ENCODE measurements at places on chromosomes 11 and 22.
A peak's percentile ranks its signal among the peaks of the same experiment; 100 is the strongest.

GRCh38 chr11:47592970-47593369, 1.2 kb downstream of the C1QTNF4 start:
- no peak for DNase-seq

DNA sequence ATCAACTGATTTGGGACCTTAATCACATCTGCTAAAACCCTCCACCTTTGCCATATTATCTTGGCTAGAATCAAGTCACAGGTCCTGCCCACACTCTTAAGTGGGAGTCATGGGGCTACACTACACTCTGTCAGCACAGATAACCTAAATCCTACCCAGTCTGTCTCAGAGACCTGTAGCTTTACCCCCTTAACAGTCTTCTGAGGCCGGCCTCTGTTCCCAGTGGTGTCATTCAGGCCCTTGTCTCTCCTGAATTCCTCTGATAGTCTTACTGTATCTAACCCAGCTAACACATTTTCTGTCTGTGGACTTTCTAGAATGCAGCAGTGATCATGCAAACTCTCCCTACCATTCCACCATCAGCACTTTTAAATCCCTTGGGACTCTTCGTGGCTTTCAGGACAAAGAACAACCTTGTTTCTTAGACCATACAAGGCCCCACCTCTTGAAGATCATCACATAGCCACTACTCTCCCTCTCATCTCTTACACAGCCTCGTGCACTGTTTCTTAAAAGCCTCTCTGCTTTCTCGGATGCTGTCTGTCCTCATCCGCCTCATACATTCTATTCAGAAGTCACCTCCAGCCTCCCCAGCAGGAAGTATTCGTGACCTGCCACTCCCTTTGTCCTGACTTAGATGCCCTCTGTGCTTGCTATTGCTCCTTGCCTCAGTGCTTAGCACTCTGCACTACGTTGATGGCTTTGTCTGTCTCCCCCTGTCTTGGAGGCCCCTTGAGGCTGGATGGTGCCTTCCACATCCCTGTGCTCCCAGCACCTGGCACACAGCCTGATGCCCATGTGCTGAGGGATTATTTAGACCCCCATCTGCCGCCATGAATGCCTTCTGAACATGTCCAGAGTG, 57.9 kb downstream of the PANX1 start:
- DNase-seq: no peak

DNA sequence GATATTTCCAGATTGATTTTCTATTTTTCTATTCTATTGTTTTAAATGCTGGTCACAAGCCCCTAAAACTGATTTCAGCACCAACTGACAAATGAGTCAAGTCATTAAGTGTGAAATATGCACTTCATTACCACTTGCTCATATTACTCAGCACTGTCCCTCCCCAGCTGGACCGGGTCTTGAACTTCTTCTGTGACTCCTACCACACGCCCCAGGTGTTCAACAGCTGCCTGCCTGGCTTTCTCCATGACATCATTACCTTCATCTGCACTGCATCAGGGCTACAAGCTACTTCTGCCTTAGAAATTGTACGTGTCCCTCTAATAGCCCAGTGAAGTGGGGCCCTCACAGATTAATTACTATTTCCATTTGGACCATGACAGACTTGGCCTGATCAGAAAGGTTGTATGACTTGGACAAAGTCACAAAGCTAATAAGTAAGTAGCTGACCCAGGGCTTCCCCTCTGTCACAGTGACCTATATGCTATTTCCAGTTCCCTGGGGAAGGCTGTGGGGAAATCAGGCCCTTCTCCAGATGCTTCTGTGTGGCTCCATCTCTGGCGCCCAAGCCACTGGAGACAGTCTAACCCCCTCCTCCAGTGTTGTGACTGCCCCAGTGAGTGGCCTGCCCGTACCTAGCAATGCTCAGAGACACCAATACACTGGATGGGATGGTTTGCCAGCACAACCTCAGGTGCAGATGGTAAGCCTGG, 18.1 kb downstream of the TBC1D10A start:
- DNase-seq: no peak

GRCh38 chr11:8241373-8242117, 22.1 kb downstream of the LMO1 start:
- DNase-seq: no peak

DNA sequence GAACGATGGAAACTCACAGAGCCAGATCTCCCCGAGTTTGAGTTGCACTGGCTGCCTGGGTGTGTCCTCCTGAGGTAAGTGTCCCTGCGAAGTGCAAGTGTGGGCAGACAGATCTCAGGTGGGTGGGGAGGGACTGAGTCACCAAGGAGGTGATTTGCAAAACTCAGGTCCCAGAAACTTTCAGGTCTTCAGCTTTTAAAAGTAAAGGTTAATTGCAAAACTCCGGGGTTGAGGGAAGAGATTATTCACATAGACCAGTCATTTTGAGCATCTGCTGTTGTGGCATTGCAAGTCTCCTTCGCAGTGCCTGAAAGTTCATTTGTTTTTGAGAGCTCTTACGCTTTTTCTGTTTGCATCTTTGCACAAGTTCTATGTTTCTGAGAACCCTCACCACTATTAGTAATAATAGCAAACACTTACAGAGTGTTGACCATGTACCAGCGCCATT, 7.1 kb downstream of the CD44 start:
- DNase-seq: no peak

DNA sequence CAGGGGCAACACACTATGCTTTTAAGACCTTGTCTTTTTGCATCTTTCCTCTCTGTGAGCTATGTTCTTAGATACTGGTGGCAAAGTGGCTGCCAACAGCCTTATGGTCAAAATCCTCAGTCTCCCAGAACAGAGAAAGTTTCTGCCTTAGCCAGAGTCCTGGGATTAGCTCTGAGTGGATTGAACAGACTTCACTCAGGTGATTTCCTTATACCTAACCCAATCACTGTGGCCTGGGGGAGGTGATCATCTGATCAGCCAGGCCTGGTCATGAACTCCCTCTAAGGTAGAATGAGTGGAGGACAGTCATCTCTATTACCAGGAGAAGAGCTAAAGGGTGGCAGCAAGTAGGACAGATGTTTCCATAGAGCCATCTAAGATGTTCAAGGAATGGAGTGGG, 218.5 kb upstream of the E2F8 start:
- no peak for DNase-seq

- DNase-seq: no peak
Measured at GRCh38 chr11:77474684-77475060, 778 bp upstream of the PAK1 start.

DNA sequence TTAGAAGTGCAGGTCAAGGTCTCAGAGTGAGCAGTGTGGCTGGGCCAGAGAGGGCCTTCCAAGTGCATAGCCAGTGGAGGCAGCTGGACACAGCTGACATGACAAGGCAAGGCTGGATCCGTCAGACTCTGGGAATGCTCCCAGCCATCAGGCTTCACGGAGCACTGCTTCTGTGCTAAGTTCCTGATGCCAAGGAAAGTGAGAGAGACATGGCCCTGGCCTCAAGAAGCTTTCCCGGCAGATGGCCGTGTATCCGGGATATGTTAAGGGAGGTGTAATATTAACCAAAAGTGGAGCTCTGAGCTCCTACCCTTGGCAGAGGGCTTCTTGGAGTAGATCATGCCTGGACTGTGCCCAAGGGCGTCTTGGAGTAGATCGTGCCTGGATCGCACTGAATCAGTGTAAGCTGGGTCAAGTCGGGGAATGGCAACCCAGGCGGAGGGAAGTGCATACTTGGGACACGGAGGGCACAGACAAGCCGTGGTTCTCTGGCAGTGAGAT, 7.4 kb upstream of the EFCAB6 start:
- DNase-seq: no peak

GRCh38 chr11:30244265-30244664, 13.5 kb downstream of the FSHB start:
- no peak for DNase-seq

DNA sequence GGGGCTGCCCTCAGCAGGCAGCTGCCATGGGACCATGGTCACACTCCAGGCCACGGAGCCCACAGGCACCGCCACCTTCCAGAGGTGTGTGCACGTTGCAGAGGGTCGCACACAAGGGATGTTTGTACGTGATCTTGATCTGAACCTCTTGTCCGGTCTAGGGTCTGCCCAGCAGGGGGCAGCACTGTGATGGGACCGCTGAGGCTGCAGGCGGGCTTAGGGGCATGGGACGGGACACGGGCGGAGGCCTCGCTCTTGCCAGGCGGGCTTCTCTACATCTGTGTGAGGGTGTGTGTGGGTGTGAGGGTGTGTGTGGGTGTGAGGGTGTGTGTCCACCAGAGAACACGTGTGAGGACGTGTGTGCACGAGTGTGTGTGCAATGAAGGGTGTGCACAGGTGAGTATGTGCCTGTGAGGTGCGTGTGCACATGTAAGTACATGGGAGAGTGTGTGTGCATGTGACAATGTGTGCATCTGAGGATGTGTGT, 52.4 kb downstream of the CACNA1I start:
- DNase-seq: no peak

- DNase-seq: no peak
Measured at GRCh38 chr22:31239771-31240370, 27.8 kb downstream of the LIMK2 start.

GRCh38 chr11:33329705-33330329, 72.6 kb downstream of the HIPK3 start:
- DNase-seq: peak; percentile 62

DNA sequence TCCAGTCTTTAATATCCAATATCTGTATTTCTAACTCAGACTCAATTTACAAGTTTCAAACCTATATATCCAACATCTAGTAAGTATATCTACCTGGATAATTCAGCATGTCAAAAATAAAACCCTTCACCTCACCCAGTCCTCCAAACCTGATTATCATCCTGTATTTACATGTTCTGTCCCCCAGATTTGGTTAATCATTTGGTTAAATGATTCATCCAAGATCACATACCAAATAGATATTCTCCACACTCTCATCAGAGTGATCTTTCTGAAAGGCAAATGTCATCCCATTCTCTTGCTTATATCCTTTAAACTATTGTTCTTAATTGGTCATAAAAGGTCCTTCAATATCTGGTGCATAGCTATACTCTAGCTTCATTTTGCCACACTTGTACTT, 199.0 kb downstream of the SOX6 start:
- no peak for DNase-seq

GRCh38 chr11:19466314-19466713, 225.6 kb upstream of the E2F8 start:
- peak; percentile 35 for DNase-seq

DNA sequence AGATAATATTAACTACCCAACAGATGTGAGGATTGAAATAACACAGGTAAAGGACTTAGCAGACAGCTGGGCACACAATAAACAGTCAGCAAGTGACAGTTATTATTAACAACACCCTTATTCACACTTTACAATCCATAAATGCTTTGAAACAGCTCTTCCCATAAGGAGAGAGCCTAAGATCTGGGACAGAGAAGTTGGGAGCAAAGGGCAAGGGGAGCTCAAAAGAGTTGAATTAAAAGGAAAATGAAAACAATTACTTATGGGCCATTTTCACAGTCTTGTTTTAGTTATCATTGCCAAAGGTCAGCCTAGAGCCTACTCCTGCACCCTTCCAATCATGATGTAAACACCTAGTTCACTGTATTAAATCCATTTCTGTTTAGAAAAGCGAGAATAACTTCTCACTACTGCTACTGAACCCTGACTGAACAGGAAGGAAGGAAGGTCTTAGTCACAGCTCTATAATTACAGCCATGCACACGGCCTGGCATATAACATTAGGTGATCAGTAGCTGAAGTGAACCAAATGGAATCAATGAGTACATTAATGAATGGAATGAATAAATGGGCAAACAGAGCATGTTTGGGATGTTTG, 111.3 kb downstream of the PLEKHA7 start:
- no peak for DNase-seq

DNA sequence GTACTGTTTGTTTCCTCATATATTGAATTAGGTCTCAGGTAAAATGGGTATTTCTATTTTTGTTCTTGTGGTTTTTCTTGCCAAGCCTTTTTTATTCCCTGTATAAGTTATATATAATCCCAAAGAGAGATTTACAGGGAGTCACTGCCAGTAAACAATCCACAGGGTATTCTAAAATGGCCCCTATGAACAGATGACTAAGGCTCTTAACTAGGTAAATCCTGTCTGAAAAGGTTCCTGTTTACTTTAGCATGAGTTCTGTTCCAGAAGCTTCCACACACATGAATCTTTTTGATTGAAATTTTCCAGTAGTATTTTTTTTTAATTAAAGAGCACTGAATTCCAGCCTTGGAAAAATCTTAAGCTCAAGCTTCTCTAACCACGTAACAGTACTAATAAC, 552.8 kb upstream of the CCDC179 start:
- no peak for DNase-seq

DNA sequence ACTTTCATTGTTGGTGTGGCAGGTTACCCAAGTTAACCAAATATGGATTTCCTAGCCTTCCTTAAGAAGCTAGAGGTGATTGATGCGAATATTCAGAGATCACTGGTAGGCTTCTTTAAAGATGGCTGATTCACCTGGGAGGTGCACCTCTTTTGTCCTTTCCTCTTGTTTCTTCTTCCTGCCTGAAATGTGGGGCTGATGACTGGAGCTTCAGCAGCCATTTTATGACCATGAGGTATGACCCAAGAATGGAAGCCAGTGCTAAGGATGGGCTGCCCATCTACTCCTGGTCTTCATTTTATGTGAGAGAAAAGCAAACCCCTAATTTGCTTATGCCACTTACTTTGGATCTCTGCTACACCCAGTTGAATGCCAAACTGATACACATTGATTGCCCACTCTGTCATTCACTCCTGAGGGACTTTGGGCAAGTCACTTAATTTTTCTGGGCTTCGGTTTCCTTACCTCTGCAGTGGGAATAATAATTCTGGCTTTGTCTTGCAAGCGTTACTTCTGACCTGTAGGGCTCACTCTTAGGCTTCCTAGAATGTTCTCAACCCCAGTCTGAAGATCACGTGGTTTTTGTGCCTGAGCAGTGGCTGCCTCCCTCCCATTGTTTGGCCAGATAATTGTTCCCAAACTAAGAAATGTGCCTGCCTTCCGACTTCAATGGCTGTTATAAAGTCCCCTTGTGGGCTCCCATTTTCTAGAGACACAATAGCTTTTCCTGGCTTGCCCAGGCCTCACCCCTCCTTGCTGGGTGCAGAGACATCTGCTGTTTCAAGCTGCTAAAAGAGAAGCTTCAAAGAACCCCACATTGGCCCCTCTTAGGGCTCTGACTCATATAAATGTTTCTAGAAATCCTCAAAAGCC, 243.1 kb downstream of the ST3GAL4 start:
- no peak for DNase-seq

DNA sequence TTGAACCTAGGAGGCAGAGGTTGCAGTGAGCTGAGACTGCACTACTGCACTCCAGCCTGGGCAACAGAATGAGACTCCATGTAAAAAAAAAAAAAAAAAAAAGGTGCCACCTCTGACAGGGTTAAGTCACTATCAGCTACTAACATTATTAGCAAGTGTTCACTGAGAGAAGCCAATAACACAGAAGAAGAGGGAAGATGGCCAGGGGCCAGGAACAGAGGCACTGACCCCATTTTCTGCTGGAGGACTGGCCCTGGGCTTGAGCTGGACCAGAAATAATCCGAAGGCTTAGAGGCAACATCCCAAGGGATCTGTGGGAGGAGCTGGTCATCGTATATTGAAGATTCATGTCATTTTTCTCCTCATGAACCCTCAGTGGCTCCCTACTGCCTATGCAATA, 5.0 kb downstream of the SLC5A1 start:
- no peak for DNase-seq

DNA sequence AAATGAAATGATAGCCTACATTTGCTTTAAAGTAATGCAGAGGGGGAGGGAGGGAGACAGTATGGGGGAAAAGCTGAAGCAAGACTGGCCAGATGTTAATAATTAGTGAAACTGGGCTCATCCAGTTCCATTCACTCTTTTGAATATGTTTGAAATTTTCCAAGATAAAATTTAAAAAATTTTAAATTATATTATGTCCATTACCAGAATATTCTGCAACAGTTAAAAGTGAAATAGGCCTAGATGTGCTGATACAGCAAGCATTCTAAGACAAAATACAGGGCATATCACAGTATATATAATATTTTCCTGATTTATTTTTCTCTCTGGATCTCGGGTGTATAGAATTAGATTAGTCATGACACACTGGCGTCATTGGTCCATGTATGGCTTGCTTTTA, 13.6 kb upstream of the ZNRF3 start:
- no peak for DNase-seq
